ENCODE measurements at places on chromosomes 2 and 18. TPM values are rescaled to one million over a fixed set of nuclear protein-coding genes. Genes with fewer than 3 reads are reported as not detected.

The NLRC4 gene
- 0.40 TPM for polyA plus RNA-seq

The ASAP2 gene
- polyA plus RNA-seq: not detected

The SCG2 gene
- not detected for polyA plus RNA-seq

The REG1B gene
- polyA plus RNA-seq: not detected

The CRACDL gene
- 0.12 TPM for polyA plus RNA-seq

The SRD5A2 gene
- polyA plus RNA-seq: not detected

The CYRIA gene
- 11.4 TPM for polyA plus RNA-seq

The FAM161A gene
- polyA plus RNA-seq: 9.6 TPM

The STEAP3 gene
- polyA plus RNA-seq: 5.5 TPM

The LIMS2 gene
- polyA plus RNA-seq: 0.14 TPM

The CEBPZ gene
- 43.2 TPM for polyA plus RNA-seq

The CYP26B1 gene
- polyA plus RNA-seq: not detected

The SFT2D3 gene
- polyA plus RNA-seq: not detected

The NAT8 gene
- not detected for polyA plus RNA-seq

The RAD51AP2 gene
- polyA plus RNA-seq: not detected

The NPHP1 gene
- 3.5 TPM for polyA plus RNA-seq

The CDKL4 gene
- not detected for polyA plus RNA-seq

The BOLL gene
- not detected for polyA plus RNA-seq

The CCBE1 gene
- polyA plus RNA-seq: not detected

The PARD6G gene
- 1.2 TPM for polyA plus RNA-seq

The ZFAND2B gene
- polyA plus RNA-seq: 25.0 TPM

The SERPINB2 gene
- 12.4 TPM for polyA plus RNA-seq

The ANKRD36 gene
- polyA plus RNA-seq: 13.2 TPM
